Naive thymus-derived CD8-positive, alpha-beta T cell (primary cell): ENCODE measurements at places on chromosomes 6 and 20.

DNA sequence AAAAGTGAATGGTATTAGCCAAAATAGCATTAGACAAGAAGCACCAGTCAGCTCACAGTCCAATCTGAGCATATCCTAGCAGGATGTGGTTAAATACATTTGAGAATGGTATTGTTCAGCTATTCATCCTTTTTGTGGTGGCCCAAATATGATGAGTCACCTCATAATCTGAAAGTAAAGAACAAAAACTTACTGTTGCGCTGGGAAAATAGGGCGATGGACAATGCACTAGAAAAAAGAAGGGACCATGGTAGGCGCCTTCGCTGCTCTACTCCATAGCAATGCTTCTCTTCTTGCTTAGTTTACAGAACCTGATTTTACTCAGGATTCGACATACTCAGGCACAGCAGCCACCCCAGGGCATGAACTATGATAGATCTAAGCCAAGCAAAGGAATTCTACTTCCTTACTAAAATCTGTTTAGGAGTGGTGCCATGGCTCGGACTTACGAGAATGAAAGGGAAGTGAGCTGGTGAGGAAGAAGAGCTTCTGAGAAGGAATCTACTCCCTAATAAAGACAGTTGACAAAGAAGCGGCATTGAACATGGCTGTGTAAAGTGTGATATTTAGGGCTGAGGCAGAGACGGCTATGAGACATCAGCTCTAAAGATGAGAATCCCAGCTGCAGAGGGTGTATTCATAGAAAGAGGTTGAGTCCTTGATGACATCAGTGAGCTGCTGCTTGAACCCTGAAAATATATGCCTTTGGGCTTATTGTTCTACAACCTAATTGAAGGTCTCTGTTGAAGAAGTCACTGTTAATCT, 16.6 kb upstream of the FBXO9 start:
- DNase-seq: no peak

DNA sequence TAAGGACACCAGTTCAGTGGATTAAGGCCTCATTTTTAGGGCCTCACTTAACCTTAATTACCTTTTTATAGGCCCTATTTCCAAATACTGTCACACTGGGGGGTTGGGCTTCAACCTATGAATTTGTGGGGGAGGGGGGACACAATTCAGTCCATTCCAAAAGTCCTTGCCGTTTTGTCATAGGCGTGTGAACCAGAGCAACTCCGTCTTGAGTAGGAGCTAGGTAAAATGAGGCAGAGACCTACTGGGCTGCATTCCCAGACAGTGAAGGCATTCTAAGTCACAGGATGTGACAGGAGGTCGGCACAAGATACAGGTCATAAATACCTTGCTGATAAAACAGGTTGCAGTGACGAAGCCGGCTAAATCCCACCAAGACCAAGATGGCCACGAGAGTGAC, 113.5 kb upstream of the SNX9 start:
- DNase-seq: no peak

GRCh38 chr6:2562721-2563451, 187.8 kb downstream of the MYLK4 start:
- DNase-seq: no peak

- DNase-seq: no peak
Observed at GRCh38 chr6:84411060-84411629, 183.7 kb upstream of the CEP162 start.

- no peak for DNase-seq
Observed at GRCh38 chr6:110589865-110590513, 113.6 kb upstream of the SLC22A16 start.
